Kidney epithelial cell (primary cell): ENCODE measurements at places on chromosomes 5 and 9.

DNA sequence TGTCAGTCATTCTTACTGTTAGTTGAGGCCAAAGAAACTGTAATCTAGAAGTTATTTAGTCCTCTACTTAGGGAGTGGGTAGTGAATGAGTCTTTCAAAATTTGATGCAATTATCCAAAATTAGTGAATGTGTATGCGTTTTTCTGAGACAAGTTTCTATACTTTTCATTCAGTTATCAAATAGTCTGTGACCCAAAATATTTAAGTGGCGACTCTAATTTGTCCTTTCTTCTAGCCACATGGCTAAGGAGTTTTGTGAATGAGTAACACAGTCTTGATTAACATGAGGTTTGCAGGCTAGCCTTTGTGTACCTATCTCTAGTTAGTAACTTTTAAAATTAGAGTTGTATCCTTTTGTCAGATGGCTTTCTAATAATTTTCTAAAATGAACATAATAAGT is 45.6 kb downstream of the COMMD10 start:
- peak; percentile 25 for DNase-seq

DNA sequence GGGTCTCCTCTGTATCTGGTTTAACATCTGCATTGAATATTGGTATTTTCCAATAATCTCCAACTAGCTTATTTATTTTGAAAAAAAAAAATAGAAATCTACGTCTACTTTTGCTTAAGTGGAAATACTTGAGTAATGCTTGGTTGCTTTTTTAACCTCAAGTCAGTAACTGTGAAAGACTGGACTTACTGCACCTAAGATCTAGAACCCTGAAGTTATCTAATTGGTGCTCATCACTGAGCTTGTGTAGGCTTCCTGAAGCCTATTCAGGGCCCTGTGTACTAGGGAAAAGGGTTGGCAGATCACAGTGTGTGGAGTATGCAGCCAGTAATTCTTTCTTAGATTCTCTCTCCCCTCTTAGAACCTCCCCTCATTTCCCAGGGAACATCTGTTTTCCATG is 16.2 kb downstream of the SLC1A1 start:
- no peak for DNase-seq

- DNase-seq = no peak
Observed at GRCh38 chr9:81113453-81114124, 575.8 kb downstream of the TLE1 start.

GRCh38 chr5:153515301-153515700 is 24.8 kb downstream of the GRIA1 start:
- DNase-seq = no peak

DNA sequence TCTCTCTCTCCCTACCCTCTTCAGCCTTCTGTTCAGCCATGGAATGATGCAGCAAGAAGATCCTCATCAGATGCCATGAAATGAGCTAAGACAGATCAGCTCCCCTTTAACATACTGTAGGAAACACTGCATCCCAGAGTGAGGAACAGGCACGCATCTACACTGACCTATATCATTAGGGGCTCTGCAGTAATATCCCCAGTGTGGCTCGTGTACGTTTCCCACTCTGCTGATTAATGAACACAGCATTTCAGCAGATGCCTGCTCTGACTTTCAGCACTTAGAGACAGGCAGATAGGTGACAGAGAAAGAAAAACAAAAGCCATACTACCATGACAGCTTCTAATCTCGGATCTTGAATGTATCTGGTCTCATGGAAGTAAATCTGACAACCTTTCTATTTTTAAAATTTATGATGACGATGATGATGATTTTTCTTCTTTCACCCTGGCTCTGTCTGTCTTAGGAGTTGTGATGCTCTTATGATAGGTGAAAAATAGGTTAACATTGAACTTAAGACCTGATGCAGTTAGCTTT is 750.3 kb downstream of the CDH12 start:
- no peak for DNase-seq

GRCh38 chr9:91162784-91163443 is 198.8 kb downstream of the AUH start:
- DNase-seq = no peak

DNA sequence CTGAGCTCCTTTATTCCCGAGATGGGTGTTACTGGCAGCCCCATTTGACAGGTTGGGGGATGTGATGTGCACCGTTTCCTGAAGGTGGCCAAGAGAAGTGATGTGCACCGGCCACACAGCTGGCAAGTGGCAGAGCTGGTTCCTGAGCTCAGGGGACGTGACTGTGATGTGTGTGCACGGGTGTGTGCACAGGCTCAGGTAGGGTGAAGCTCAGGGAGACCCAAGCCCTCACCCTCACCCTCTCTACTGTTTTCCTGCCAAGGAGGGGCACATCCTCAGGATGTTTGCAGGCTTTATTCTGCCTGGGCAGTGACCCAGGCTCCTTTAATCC is 56.6 kb downstream of the WWC1 start:
- DNase-seq = no peak

- DNase-seq = no peak
Observed at GRCh38 chr9:16563446-16563845, 307.0 kb downstream of the BNC2 start.

GRCh38 chr5:89878140-89879132 is 531.1 kb downstream of the CETN3 start:
- peak; percentile 63 for DNase-seq

DNA sequence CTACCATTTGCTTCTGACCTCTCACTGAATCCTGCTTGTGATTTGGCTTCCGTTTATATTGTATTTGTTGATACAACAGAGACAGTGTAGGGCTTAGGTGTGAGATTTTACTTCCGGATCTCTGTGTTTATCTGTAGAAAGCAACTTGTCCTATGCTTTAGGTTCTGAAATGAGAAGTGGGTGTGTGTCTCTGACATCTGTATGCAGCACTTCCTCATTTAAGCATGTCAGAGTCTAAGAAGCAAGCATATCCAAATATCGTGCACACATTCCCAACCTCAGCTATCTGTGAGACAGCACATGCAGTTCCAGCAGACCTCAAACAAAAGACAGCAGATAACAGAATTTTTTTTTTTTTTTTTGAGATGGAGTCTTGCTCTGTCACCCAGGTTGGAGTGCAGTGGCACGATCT is 16.3 kb downstream of the KLF9 start:
- DNase-seq = no peak

DNA sequence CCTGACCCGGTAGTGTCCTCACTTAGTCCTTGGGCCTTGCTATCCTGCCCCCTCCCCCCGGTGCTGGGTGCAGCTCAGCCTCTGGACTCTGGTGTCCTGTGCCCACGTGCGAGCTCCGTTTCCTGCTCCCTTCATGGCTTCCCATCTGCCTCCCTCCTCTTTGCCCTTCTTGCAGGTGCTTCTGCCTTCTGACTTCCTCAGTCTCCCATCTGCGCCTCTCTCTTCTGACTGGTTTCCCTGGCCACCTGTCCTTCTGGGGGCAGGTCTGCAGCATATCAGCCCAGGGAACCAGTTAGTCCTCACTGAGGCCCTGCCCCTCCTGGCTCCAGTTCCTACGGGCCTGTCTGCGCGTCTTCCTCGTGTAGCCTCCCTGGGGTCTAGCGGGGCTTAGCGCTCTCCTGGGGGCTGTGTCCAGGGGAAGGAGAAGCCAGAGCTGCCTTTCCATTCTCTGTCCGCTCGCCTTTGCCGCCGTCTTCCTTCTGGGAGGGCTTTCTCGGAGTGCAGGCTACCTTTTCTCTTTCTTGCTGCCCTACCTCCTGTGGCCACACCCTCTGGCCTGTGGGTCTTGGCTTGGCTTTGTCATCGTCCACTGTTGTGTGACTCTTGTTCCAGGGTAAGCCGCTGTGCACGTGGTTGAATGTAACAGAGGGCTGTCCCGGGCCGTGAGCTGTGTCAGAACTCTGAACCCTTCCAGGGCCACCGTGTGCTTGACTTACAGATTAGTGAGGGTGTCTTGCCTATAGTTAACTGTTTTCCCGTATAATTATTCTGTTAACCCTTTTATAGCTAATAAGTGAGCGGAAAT is 51.8 kb downstream of the EHMT1 start:
- DNase-seq = peak; percentile 29
